ENCODE measurements at places on chromosomes 2 and 18.

DNA sequence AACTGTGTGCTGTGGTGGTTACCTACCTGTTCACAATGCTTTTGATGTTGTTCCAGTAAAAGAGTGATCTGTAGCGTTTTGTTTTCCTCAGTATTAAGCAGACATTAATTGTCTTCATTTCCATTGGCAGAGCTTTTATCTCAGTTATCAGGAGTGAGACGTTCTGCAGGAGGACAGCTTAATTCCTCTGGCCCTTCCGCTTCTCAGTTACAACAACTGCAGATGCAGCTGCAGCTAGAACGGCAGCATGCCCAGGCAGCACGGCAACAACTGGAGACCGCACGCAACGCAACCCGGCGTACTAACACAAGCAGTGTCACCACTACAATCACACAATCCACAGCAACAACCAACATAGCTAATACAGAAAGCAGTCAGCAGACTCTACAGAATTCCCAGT is 78.3 kb downstream of the KCMF1 start:
- DNase-seq, result no peak

- no peak for DNase-seq
Measured at GRCh38 chr2:105442056-105442455, 43.2 kb upstream of the FHL2 start.

GRCh38 chr2:154170400-154170799 is 298.7 kb downstream of the GALNT13 start:
- no peak for DNase-seq

GRCh38 chr2:178403671-178404306 is 47.2 kb downstream of the PRKRA start:
- DNase-seq, result no peak

- DNase-seq, result no peak
Measured at GRCh38 chr2:71181316-71181715, 45.6 kb downstream of the PAIP2B start.

GRCh38 chr2:51105811-51106210 is 73.9 kb upstream of the NRXN1 start:
- DNase-seq, result no peak

DNA sequence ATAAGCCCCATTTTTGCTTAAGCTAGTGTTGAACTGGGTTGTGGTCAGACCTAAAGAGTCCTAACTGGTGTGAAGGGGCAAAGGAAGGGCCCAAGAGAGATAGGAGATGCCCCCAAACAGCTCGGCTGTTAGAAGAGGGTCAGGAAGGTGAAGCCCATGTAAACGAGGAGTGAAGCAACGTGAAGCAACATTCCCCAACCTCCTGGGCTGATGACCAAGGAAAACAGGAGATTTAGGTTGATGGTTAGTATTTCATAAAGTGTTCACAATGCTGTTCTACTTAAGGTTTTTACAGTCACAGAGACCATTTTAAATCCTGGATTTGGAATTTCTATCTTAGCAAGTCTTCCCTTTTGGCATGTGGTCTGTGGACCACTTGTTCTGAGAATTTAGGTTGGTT is 144.0 kb upstream of the SERPINE2 start:
- DNase-seq, result no peak

- DNase-seq, result no peak
Measured at GRCh38 chr2:231348704-231349373, 46.7 kb upstream of the B3GNT7 start.

- DNase-seq, result no peak
Measured at GRCh38 chr18:25862881-25863600, 227.4 kb downstream of the SS18 start.

- DNase-seq, result no peak
Measured at GRCh38 chr2:218233543-218233942, 16.6 kb downstream of the ARPC2 start.

DNA sequence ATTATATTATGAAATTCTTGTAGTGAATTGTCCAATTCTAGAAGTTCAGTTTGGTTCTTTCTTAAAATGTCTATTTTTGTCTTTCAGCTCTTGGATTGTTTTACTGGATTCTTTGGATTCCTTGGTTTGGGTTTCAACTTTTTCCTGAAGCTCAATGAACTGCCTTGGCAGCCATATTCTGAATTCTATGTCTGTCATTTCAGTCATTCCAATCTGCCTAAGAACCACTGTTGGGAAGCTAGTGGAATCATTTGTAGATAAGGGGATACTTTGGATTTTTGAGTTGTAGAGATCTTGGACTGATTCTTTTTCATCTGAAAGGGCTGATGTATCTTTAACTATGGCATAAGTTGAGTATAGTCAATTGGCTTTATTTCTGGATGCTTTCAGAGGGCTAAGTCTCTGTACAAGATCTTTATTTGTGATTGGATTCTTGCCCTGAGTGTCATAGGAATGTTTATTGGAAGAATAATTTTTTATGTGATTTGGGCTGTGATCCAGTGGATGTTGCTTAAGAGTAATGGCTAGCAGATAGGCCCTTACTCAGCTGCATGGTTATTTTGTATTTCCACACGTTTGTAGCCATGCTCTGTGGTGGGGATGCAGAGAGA is 42.3 kb downstream of the SERPINB7 start:
- DNase-seq, result no peak

- no peak for DNase-seq
Measured at GRCh38 chr2:74029714-74030397, 45.1 kb downstream of the TET3 start.

DNA sequence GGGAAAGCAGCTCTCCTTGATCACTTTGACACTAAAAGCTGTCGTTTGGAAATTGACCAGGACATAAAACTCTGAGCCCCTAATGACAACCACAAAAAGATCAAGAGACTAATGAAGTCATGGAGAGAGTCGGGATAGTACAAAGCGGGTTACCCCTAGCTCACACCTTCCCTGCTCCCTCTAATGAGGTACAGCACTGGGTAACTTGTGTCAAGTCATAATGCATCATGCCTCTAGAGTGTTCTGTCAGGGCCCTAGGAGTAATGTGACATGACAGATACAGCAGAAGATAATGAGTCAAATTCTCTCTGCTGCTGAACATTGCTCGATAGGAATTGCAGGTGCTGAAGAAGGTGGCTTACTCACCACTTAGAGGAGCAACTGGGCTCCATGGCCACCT is 130.7 kb downstream of the AQP4 start:
- DNase-seq, result no peak

- DNase-seq, result peak; percentile 50
Measured at GRCh38 chr2:45643543-45644542, 7.6 kb upstream of the PRKCE start.

- no peak for DNase-seq
Measured at GRCh38 chr2:3460156-3460555, 59.2 kb downstream of the ADI1 start.

- no peak for DNase-seq
Measured at GRCh38 chr18:74869904-74870863, 272.5 kb downstream of the ZNF407 start.

GRCh38 chr18:61368001-61368400 is 34.8 kb downstream of the CDH20 start:
- no peak for DNase-seq

DNA sequence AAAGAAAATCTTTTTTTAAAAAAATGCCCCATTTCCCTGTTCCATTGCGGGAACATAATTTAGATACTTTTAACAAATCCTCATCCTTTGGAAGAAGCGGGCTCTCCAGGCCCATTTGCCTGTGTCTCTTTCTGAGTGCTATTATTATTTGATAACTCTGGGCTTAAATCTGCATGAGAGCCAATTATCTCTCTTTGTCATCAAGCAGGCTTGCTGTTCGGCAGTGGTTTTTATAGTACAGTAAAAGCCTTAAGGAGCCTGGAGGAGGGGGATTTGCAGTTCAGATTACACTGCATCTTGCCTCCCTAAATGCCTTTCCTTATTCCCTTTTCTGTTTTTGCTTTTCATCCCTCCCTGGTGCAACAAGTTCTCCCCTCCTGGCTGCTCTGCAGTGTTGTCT is 50.6 kb downstream of the CELF4 start:
- no peak for DNase-seq

All from stimulated activated CD8-positive, alpha-beta memory T cell treated with anti-CD3 and anti-CD28 coated beads, Interleukin-4, amount 100 ng/mL, for 1 hour (primary cell).